Left cardiac atrium (tissue), 4 donors: ENCODE measurements at places on chromosomes 2 and 18. TPM values are rescaled to one million over a fixed set of nuclear protein-coding genes. Genes with fewer than 3 reads are reported as not detected.

The LRRC30 gene
- not detected for total RNA-seq

- no peak for DNase-seq
Measured at GRCh38 chr2:144944546-144945220, 424.8 kb upstream of the ZEB2 start.

The GPR39 gene
- total RNA-seq: not detected

GRCh38 chr18:41752826-41753225 lies 202.2 kb upstream of the PIK3C3 start:
- no peak for DNase-seq

GRCh38 chr2:208793434-208793833 lies 386.8 kb downstream of the PTH2R start:
- no peak for DNase-seq

- DNase-seq: peak; percentile 44
Measured at GRCh38 chr2:230795856-230796255, 68.9 kb upstream of the ITM2C start.

The CRYBA2 gene
- total RNA-seq: not detected

DNA sequence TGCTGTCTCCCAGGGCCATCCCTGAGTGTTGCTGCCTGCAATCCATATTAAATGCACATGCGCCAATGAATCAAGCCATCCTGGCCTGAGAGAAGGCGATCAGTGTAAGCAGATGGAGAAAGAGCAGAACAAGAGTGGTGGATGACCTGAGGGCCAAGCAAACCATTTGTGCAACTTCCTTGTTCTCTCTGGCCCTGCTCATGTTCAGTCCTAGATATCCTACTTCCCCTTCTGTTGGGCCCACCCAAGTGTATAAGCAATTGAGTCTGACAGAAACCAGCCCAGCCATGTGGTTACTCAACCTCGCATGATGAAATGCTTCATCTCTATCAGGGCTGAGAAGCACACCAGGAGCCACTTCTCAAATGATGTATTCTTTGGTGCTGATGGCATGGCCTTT lies 383.1 kb upstream of the ID2 start:
- DNase-seq: peak; percentile 35

- no peak for DNase-seq
Measured at GRCh38 chr2:119888680-119889079, 124.2 kb upstream of the EPB41L5 start.

The TRAPPC8 gene
- total RNA-seq: 30.7 TPM

DNA sequence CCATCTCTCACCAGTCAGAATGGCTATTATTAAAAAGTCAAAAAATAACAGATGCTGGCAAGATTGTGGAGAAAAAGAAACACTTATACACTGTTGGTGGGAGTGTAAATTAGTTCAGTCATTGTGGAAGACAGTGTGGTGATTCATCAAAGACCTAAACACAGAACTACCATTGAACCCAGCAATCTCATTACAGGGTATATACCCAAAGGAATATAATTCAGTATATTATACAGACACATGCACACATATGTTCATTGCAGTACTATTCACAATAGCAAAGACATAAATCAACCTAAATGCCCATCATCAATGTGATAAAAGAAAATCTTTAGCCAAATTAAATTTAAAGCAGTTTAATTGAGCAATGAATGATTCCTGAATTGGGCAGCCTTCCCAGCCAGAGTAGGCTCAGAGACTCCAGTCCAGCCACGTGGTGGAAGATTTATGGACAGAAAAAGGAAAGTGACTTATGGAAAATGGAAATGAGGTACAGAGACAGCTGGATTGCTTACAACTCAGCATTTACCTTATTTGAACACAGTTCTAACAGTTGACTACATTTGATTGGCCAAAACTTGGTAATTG lies 377.1 kb upstream of the SLC39A10 start:
- no peak for DNase-seq

GRCh38 chr18:26869640-26870039 lies 4.1 kb upstream of the AQP4 start:
- DNase-seq: no peak

- DNase-seq: no peak
Measured at GRCh38 chr2:10271946-10272345, 30.8 kb upstream of the HPCAL1 start.

- DNase-seq: no peak
Measured at GRCh38 chr2:127155028-127155581, 48.2 kb upstream of the BIN1 start.

DNA sequence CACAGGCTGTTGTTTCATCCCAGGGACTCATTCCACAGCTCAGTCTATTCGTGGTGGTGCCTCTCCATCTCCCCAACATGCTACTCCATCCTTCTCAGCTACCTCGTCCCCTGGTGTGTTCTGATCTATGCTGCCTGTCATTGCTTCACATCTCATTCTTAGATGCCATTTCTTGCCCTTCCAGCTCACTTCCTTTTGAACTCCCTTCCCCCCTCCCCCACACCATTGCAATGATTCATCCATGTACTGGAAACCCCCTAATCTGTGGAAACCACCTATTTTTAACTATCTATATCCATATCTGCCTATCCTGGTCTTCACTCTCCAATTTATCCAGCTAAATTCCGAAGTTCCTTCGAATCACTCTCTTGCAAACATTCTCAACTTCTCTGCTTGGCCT lies 65.7 kb upstream of the PARD3B start:
- no peak for DNase-seq

DNA sequence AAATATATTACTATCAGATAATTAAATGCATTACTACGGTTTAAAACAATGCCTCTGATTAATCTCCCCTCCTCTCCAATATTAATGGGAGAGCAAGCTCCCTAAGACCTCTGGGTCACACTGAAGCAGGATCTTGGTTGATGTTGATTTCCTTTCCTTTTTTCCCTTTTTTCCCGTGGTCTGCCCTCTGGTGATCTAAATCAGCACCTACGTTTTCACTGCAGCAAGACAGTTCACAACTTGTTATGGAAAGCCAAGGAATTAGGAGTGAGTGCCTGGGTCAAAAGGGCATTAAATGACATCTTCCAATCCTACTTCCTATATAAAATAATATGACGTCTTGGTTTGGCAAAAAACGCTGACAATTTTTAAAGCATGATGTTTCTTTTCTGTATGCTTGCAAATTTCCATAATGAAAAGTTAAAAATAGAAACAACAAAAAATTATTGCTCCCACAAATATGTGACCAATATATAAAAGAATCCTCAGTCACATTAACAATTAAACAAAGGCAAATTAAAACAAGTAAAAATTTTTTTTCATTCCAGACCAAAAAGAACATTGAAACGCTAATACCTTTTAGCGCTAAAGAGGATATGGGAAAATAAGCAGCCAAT lies 7.9 kb upstream of the CFAP36 start:
- DNase-seq: no peak

DNA sequence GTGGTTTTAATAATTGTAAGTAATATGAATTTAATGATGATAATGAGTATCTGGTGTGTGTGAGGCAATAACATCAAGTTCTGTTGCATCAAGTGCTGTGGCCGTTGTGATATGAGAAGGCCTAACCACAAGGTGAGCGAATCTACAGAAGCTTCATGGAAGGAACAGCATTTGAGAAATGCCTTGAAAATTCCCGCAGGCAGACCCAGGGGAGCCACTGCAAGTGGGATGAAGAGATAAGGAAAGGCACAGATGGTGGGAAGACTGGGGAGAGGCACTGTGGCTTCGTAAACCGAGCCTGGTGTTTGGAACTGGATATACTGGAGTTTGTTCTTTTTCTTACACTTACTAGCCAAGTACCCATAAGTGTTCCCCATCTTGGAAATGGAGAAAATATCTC lies 357.5 kb downstream of the PTPRM start:
- DNase-seq: no peak

GRCh38 chr2:47452761-47453160 lies 49.8 kb downstream of the MSH2 start:
- no peak for DNase-seq

DNA sequence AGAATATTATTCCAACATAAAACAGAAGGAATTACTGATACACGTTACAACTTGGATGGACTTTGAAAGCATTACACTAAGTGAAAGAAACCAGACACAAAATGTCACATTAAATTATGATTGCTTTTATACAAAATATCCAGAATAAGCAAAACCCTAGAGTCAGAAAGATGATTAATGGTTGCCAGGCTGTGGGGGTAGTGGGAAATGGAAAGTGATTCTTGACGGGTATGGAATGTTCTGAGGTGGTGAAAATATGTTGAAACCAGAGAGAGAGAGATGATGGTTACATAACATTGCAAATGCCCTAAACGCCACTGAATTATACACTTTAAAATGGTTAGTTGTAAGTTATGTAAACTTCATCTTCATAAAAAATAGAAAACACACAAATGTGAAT lies 1057.2 kb upstream of the TMEFF2 start:
- no peak for DNase-seq

The ODC1 gene
- 40.5 TPM for total RNA-seq

DNA sequence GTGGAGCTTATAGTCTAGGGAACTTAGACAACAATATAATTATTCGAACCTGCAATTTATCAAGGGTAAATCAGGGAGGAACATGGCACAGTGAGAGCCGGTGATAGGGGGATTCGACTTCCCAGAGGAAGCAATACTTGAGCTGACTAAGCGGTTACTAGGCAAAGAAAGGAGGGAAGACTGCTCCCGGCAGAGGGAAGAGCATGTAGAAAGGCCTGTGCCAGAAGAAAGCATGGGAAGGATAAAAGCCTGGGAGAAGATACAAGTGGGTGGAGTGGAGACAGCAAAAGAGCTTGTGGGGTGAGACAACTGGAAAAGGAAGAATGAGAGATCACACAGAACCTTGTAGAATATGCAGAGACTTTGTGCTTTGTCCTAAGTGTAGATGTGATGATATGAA lies 93.3 kb downstream of the MARCHF4 start:
- no peak for DNase-seq

The MC5R gene
- not detected for total RNA-seq

- no peak for DNase-seq
Measured at GRCh38 chr2:105117565-105117964, 79.7 kb downstream of the MRPS9 start.

The CNGA3 gene
- not detected for total RNA-seq

The GCC2 gene
- total RNA-seq: 25.0 TPM
